Stimulated activated CD8-positive, alpha-beta memory T cell treated with anti-CD3 and anti-CD28 coated beads, Interleukin-15, amount 100 ng/mL, for 24 hours (primary cell): ENCODE measurements at places on chromosomes 6 and 20.

DNA sequence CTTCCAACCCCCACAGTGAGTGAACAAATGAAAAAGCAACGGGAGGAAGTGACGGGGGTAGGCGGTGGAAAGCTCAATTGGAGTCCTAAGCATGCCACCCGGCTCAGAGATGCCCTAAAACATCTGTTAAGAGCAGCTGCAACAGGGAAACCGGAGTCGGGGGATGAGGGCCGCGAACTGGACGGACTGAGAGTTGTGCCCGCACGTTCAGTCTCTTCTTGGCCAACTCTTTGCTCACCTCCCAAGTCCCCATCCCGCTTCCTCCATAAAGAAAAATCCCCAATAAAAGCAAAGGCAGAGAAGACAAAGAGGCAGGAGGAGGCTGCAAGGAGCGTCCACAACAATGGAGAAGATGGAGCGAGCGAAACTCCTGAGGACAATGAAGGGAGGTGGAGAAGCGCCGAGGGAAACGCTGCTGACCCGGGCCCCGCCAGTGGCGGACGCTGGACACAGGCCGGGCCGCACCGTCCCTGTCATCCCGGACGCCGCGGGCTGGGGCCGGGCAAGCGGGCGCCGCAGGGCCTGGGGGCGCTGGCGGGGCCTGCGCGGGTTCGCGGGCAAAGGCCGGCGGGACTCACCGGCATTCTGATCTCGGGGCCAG, 600 bp downstream of the SEC63 start:
- peak; percentile 14 for DNase-seq

DNA sequence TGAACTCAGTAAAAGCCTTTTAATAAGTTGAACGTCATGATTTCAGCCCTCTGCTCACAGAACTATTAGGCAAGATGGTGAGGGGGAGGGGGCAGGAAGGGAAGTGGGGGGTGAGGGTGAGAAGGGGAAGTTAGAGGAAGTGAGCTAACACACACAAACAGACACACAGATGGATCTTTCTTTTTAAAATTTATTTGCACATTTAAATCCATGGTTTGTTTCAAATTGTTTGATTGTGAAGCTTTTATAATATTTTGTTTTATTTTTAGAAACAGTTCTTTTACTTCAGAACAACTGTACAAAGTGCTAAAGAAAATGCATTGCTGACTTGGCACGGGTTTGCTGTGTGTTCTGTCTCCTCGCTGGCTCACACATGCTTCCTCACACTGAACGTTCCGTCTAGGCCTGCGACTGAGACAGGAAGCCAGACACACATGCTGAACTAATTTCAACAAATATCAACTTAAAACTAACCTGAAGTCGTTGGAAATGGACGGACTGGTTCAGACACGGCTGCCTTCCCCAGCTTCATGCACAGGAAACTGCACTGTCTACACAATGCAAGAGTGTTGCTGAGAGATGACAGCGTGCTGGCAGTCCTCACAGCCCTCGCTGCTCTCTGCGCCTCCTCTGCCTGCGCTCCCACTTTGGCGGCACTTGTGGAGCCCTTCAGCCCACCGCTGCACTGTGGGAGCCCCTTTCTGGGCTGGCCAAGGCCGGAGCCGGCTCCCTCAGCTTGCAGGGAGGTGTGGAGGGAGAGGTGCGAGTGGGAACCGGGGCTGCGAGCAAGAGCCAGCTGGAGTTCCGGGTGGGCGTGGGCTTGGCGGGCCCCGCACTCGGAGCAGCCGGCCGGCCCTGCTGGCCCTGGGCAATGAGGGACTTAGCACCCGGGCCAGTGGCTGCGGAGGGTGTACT, 8.1 kb upstream of the ZBP1 start:
- no peak for DNase-seq

DNA sequence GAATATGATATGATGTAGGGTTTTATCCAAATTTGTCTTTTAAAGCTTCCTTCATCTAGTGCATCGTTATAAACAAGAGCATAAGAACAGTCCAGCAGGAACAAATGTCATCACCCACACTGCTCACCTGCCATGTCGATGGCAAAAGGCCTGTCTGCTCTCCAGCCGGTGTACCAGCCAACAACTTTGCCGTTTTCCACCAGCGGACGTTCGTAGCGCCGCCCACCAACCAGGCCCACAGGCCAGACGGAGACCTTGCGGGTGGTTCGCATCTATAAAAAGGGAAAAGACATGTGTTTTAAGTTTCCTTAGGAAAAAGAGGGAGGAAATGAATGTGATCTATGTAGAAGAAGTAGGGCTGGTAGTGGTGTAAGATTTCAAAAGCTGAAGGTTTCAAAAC, 62.9 kb downstream of the B3GAT2 start:
- no peak for DNase-seq

- DNase-seq, result no peak
Measured at GRCh38 chr6:32774426-32774825, 11.1 kb upstream of the HLA-DQB2 start.

GRCh38 chr6:113980937-113981554, 10.1 kb upstream of the HDAC2 start:
- DNase-seq, result no peak

GRCh38 chr6:87264481-87264880, 57.9 kb upstream of the SMIM8 start:
- DNase-seq, result no peak

DNA sequence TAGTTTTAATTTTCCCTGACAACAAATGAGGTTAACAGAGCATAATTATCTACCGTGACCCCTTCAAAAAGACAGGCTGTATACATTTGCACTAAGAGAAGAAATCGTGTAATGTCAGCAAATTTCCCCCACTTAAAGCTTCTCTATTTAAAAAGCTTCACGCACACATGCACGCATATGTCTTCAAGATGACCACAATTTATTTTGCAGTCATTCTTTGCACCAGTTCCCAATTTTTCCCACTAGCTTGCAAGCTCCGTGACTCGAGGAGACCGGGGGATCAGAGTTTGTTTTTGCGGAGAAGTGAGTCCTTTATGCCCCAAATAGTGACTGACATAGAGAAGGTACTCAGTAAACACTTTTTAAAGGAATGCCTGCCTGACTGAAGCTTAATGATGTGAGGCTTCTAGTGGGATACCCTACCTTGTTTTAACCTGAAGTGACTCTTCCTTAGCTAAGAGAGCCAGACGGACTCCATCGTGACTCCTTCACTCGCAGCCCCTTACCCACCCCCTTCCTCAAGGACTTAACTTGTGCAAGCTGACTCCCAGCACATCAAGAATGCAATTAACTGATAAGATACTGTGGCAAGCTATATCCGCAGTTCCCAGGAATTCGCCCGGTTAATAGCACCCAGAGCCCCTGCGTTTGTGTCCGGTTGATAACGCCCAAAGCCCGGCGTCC, 9.3 kb upstream of the NQO2 start:
- no peak for DNase-seq

DNA sequence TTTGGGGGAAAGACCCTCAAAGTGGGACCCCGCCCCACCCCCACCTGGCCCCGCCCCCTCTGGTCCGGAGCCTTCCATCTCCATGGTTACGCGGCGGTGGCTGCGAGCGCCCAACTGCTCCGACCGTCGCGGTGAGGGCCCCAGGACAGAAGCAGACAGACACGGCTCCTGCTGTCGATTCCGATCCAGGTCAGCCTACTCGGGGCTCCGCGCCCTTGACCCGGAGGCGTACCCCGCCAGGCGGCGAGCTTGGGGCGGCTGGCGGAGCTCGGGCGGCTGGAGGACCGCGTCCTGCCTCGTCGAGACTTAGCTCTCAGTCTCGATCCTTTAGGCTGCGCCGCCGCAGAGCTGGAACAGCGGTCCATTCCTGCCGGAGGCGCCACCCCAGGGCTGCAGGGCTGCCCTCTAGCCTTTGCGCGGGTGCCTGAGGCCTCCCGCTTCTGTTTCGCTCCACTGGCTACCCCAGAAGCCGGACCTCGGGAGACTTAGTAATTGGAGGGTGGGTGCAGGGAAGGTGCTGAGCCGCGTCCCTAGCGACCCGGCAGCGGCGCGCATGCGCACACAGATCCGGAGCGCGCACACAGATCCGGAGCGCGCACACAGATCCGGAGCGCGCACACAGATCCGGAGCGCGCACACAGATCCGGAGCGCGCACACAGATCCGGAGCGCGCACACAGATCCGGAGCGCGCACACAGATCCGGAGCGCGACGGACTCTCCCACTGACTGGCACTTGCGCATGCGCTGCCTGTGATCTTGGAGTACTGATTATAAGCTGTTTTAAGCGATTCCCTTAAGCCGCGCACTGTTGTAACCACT, at the start of gene CFAP206:
TSS of gene CFAP206 (plus strand) at position 72 of the 820 bp plus-strand sequence. CDS start 1,868 bp downstream, outside the sequence.
- DNase-seq, result peak; percentile 44

GRCh38 chr6:9020001-9020400, 584.7 kb upstream of the SLC35B3 start:
- DNase-seq, result no peak

DNA sequence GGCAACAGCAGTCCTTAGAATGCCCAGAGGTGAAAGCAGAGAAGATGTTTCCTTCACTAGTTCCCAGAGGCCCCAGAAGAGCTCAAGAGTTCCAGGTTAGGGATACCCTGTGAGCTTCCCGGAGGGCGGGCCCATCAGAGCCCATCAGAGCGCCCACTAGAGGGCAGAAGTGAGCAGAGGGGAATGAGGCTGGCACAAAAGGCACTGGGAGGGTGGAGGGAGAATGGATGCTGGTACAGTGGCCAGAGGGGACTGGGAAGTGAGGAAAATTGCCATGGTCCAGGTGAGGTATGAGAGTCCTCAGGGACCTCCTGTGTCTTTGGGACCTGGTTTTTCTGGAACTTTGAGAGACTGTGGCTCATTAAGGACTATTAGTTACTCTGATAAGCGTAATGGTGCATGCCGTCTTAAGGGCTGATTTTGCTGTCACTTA, 57.3 kb downstream of the LINC00237 start:
- DNase-seq, result peak; percentile 21

DNA sequence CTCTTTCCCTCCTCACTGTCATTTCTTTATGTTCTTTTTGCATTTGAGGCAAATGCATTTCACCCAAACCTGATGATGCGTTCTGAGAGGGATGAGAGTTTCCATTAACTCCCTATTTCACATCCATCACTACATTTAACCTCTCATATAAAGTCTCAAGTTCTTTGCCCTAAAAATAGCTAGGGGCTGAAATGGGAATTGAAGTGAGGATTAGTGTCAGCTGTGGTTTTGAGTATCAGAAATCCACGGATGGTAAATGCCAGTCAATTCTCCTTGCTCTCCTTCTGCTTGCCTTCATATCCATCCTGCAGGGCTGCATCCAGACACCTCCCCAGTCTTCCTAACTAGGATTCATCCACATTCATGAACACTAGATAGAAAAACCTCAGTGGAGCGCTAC, 10.0 kb upstream of the DTNBP1 start:
- no peak for DNase-seq

DNA sequence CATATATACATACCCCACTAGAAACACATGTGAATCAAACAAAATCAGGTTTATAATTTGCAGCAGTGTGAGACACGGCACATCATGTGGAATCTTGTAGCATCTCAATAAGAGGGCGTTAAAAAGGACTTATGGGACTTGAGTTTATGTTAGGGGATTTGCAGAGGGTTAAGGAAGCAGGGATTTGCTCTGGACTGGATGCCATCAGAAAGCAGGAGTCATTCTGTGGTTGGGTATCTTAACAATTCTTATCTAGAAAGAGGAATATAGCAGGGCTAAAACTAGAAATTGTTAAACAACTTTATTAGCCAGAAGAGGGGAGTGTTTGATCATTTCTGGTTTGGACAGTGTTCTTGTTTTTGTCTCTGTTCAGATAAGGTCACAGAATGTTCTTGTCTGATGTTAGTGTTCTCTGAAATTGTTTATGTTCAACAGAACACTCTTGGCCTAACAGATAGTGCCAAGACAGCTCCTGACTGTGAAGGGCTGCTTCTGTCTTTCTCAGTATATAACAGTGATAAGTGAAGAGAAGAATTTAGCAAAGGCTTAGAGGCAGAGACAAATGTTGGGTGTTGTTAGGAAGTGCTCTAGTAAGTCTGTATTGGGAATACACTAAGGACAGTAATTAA, 39.2 kb downstream of the LIN28B start:
- DNase-seq, result no peak

DNA sequence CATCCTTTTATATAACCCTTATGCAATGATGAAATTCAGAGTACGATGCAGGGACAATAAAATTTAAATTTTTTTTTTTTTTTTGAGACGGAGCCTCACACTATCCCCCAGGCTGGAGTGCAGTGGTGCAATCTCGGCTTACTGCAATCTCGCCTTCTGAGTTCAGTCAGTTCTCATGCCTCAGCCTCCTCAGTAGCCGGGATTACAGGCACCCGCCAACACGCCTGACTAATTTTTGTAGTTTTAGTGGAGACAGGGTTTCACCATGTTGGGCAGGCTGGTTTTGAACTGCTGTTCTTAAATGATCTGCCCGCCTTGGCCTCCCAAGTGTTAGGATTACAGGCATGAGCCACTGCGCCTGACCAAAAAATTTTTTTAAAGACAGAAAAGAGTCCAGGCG, 15.2 kb downstream of the MTO1 start:
- DNase-seq, result no peak

DNA sequence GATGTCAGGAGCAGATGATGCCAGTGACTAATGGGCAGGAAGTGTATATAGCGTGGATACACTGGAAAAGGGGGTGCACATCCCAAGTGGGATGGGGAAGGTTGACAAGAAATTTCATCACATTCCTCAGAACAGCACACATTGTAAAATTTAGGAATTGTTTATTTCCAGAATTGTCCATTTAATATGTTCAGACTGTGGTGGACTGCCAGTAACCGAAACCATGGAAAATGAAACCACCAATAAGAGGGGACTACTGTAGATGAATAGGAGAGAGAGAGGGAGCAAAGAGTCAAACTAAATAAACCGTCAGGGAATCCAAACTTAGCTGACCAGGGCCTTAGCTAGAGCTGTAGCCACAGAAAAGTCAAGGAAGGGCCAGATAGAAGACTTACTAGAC, 164.4 kb upstream of the PRDM1 start:
- no peak for DNase-seq

DNA sequence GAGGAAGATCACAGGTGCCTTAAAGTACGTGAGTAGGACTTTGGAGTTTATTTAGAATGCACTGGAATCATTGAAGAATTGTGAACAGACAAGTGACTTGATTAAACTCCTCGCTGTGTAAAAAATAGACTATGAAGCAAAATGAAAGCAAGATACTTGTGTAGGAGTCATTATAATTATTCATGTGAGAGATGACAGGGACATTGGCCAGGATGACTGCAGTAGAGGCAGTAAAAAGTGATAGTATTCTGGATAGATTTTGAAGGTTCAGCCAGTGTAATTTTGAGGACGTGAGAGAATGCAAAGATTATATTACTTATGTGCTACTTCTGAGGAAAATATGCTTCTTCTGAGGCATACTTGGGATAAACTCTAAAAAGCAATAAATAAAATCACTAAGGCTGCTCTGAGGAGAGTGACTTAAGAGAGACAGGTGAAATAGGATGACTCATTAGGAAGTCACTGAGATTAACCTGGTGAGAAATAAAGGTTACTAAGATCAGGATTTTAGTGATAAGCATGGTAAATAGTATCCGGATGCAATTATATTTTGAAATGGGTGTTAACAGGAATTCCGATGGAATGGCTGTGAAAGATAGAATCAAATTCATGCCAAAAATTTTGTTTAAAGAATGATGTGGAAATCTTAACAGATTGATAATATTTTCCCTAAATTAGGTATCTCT, 202.0 kb downstream of the CENPW start:
- no peak for DNase-seq
